ENCODE measurements at places on chromosomes 3 and 15.

GRCh38 chr3:46091046-46091445, 63.8 kb upstream of the XCR1 start:
- no peak for DNase-seq

GRCh38 chr3:132283440-132283839, 33.8 kb upstream of the ACP3 start:
- no peak for DNase-seq

DNA sequence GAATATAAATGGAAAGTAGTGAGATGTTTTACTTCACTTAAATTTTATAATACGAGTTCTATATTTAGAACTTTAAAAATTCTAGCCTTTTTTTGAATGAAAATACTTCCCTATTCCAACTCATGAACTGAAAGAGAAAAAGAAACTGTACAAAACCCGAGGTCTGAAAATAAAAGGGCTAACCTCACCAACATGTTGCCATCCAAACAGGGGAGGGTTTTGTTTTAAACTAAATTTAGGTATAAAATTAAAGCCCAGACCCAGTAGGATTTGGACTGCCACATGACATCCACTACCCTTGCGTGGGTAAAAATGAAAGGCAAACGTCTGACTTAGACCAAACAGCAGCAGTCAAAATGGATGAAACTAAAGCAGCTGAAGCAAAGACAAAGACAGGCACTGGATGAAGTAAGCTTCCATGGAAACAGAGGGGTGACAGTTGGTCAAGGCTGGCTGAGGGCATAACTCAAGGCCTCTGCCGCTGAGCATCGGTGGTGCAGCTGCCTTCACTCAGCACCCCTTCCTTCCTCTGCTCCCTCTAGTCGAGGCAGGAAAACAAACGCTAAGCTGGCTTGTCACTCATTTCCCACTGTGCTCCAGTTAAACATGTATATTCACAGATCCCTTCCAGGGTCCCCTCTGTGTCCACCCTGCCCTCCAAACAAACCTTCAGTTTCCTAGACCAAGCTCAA, 58.1 kb downstream of the TM4SF4 start:
- DNase-seq = no peak

- DNase-seq = peak; percentile 9
Observed at GRCh38 chr15:99732751-99733267, 428 bp downstream of the LYSMD4 start.

GRCh38 chr3:135239615-135239884, 444.5 kb downstream of the EPHB1 start:
- DNase-seq = no peak

GRCh38 chr3:132695422-132695821, 26.8 kb downstream of the NPHP3 start:
- no peak for DNase-seq

- DNase-seq = no peak
Observed at GRCh38 chr3:133452641-133453319, 52.9 kb downstream of the BFSP2 start.

DNA sequence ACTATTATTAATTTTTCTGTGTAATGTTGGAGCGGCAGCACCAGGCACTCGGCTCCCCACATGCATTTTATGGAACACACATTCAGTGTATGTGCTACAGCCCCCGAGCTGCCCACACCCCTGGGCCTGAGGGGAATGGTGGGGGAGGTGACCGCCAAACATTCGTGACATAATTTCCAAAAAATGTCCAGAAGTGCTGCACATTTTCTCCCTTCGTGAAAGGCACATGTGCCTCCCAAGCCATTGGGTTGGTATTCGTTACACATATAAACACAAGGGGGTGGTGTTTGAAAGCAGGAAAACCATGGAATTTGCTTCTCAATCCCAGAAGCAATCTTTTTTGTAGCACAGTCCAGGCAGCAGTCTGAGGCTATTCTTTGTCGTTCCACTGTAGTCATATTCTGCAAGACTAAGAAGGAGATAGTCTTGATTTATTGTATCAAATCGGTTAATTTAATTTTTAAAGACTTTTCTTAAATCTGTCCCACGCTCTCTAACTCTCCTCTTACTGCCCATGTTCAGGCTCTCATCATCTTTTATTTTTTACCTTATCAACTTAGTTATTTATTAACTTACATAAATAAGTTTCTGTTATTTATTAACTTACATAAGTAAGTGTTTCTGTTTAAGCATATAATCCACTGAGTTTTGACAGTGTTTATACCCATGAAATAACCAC, 39.2 kb upstream of the POLR2M start:
- DNase-seq = no peak

DNA sequence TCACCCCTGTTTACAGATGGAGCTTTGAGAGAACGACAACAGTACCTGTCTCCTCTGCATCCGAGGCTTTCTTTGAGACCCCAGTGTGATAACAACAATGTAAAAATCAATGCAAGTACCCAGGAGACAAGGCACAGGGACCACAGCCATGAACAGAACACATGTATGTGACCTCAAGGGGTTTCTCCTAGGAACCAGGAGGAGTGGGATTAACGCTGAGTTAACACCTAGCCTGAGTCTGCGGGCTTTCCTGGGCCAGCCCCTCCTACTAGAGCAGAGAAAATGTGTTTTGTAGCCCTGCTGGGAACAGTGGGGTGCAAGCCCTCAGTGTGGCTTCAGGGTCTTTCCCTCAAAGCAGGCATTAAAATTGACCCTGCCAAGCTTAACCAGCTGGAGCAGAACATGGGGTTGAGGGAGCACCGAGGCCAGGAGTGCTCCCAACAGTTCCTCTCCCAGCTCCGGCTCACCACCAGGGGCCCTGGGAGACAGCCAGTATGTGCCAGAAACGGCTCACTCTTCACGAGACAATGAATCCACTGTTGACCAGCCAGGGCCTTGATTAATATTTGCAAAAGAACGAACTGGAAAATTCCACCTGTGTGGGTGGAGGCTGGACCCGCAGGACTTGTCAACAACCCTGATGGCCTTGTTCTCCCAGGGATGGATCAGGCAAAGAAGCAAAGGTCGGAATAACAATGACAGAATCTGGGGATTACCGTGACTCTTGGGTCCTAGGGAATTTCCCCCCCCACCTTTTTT, 3.6 kb downstream of the CHDH start:
- no peak for DNase-seq

DNA sequence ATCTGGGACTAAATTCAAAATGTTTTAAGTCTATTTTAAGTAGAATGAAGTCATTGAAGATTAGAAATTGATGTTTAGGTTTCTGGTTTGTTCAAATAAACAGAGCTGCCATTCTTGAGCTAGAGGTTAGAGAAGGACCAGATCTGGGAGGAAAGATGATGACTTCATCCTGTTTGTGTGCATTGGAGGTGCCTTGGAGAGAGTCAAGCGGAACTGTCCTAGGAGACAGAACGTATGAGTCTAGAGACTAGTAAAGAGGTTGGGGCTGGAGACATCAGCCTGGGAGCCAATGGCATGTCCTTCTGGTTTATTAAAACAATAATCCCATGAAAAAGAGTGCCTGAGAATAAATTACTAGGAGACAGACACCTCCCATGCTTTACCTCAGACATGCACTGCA, 303.4 kb downstream of the KBTBD8 start:
- no peak for DNase-seq

GRCh38 chr15:22831473-22831872, 7.0 kb upstream of the NIPA2 start:
- no peak for DNase-seq

GRCh38 chr15:36831125-36831903, 251.9 kb downstream of the CDIN1 start:
- no peak for DNase-seq

DNA sequence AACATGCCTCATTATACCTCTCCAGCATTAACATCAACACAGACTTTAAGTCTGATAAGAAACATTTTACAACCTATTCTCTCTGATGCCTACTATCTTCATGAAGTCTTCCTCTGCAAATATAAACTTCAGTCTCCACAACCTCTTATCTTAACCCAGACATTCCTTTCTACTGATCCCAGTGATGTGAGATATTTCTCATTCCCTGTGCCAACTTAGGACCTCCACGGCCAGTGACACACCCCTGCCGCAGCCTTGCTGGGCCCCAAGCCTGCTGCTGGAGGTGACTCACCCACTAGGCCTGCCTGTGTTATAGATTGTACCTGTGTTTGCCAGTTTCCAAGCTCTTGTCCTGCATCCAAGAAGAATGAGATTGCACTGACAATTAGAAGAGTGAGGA, 734.5 kb upstream of the CADM2 start:
- no peak for DNase-seq
